Left lung (tissue), 14 donors: ENCODE measurements at places on chromosomes 3 and 15. TPM values are rescaled to one million over a fixed set of nuclear protein-coding genes. Genes with fewer than 3 reads are reported as not detected.
A peak's percentile ranks its signal among the peaks of the same experiment; 100 is the strongest.

DNA sequence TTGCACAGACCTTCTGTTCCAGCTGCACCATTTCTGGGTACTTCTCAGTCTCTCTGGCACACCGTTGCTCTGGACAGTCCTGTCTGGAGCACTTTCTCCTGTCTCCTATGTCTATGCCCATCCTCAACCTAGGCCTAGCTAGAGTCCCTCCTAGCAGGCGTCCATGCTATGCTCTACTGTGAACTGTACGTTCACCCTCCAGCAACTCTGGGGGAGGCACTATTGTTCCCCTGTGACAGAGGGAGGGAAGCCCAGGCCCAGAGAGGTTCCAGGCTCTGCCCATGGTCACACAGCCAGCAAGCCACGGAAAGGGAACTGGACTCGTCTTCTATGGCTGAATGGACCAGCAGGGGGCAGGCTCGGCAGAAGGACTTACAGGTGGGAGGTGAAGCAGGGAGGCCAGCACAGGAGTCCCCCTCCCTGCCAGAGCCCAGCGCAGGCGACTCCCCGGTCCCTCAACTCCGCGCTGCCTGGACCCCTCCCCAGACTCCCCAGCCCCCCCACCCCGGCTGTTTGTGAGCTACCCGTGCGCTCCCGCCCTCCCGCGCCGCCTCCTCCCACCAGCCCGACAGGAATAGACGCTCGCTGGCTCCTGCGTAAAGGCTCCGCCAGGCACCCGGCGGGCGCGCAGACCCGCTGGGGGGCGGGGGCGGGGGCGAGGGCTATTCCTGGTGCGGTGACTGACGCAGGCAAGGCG, 1.7 kb upstream of the LINGO1 start:
- H3K27ac ChIP-seq, result no peak overlapping the region
- H3K27me3 ChIP-seq, result peaks cover 93% of the 10 kb centered on the region
- peaks cover 27% of the 10 kb centered on the region for H3K4me1 ChIP-seq
- no peaks in the 10 kb centered on the region for H3K36me3 ChIP-seq

Gene RTP4
- total RNA-seq, result 3.2 TPM

GRCh38 chr3:39168156-39168780, 14.9 kb upstream of the CSRNP1 start:
- no peak for DNase-seq
- no peak overlapping the region for H3K27ac ChIP-seq
- no peak overlapping the region for H3K4me3 ChIP-seq
- peaks cover 28% of the 10 kb centered on the region for H3K4me1 ChIP-seq
- no peaks in the 10 kb centered on the region for H3K36me3 ChIP-seq

Gene ANKRD63
- total RNA-seq, result not detected

- DNase-seq, result no peak
- H3K27me3 ChIP-seq, result no peaks in the 10 kb centered on the region
These were observed 95.3 kb downstream of the XXYLT1 start for GRCh38 chr3:195175476-195176337.

- no peaks in the 10 kb centered on the region for H3K4me1 ChIP-seq
- H3K27me3 ChIP-seq, result no peaks in the 10 kb centered on the region
- DNase-seq, result no peak
- no peak overlapping the region for H3K4me3 ChIP-seq
These were observed 141.0 kb upstream of the ARHGEF26 start for GRCh38 chr3:153980252-153980590.

- H3K4me1 ChIP-seq, result no peaks in the 10 kb centered on the region
- H3K27ac ChIP-seq, result no peak overlapping the region
- H3K27me3 ChIP-seq, result no peaks in the 10 kb centered on the region
- no peaks in the 10 kb centered on the region for H3K36me3 ChIP-seq
- no peak overlapping the region for H3K4me3 ChIP-seq
These were observed 24.3 kb downstream of the CLDN11 start for GRCh38 chr3:170442947-170443346.

- H3K4me3 ChIP-seq, result no peak overlapping the region
- H3K4me1 ChIP-seq, result no peaks in the 10 kb centered on the region
- no peak overlapping the region for H3K27ac ChIP-seq
- DNase-seq, result no peak
- H3K27me3 ChIP-seq, result no peaks in the 10 kb centered on the region
These were observed 37.4 kb upstream of the GOLGA8B start for GRCh38 chr15:34620814-34621213.

- no peaks in the 10 kb centered on the region for H3K27me3 ChIP-seq
- H3K27ac ChIP-seq, result no peak overlapping the region
- DNase-seq, result no peak
These were observed 50.5 kb downstream of the CD86 start for GRCh38 chr3:122105626-122106025.

GRCh38 chr3:120119846-120120510, 25.7 kb upstream of the GSK3B start:
- H3K36me3 ChIP-seq, result no peaks in the 10 kb centered on the region
- no peak for DNase-seq
- H3K4me1 ChIP-seq, result no peaks in the 10 kb centered on the region
- H3K27me3 ChIP-seq, result no peaks in the 10 kb centered on the region
- H3K27ac ChIP-seq, result no peak overlapping the region
- no peak overlapping the region for H3K4me3 ChIP-seq

- H3K4me3 ChIP-seq, result no peak overlapping the region
- H3K27ac ChIP-seq, result no peak overlapping the region
- no peak for DNase-seq
- H3K27me3 ChIP-seq, result no peaks in the 10 kb centered on the region
These were observed 161.0 kb upstream of the CGNL1 start for GRCh38 chr15:57215326-57215725.

Gene STRC
- 0.29 TPM for total RNA-seq

DNA sequence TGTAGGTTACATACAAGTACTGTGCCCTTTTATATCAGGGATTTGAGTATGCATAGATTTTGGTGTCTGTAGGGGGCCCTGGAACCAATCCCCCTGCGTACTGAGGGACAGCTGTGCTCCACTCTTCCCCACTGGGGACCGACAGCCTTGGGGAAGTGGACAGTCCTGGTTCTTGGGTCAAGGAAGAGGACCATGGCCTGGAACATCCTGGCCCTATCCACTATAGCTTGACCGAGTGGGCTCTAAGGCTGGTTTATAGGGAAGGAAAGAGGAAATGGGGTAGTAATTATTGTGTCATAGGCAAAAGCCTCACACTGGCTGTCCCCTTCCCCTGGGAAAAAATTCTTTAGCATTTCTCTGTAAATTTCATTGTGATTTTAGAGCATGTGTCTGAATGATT, 49.5 kb downstream of the CRTC3 start:
- no peaks in the 10 kb centered on the region for H3K27me3 ChIP-seq
- H3K36me3 ChIP-seq, result no peaks in the 10 kb centered on the region
- H3K4me3 ChIP-seq, result no peak overlapping the region
- DNase-seq, result no peak
- no peak overlapping the region for H3K27ac ChIP-seq

Gene EFCAB12
- total RNA-seq, result 3.5 TPM

DNA sequence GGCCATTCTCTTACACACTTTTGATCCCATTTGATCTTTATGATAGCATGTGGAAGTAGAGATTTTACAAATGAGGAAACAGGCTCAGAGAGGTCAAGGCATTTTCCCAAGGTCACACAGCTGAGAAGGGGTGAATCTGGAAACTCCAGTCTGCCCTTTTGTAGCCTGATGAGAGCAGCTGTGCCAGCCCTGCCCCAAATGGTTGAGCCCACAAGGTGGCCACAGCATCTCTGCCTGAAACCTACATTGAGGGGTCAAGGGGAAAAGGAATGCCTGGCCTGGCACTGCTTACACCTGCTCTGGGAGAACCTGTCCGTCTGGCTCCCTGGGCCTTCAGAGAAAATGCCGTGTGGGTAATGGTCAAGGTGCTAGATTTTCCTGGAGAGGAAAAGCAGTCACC, 200.2 kb upstream of the LINGO1 start:
- H3K4me3 ChIP-seq, result no peak overlapping the region
- DNase-seq, result no peak
- H3K27me3 ChIP-seq, result peaks cover 23% of the 10 kb centered on the region
- no peak overlapping the region for H3K27ac ChIP-seq
- no peaks in the 10 kb centered on the region for H3K36me3 ChIP-seq

Gene AADACL2
- not detected for total RNA-seq

DNA sequence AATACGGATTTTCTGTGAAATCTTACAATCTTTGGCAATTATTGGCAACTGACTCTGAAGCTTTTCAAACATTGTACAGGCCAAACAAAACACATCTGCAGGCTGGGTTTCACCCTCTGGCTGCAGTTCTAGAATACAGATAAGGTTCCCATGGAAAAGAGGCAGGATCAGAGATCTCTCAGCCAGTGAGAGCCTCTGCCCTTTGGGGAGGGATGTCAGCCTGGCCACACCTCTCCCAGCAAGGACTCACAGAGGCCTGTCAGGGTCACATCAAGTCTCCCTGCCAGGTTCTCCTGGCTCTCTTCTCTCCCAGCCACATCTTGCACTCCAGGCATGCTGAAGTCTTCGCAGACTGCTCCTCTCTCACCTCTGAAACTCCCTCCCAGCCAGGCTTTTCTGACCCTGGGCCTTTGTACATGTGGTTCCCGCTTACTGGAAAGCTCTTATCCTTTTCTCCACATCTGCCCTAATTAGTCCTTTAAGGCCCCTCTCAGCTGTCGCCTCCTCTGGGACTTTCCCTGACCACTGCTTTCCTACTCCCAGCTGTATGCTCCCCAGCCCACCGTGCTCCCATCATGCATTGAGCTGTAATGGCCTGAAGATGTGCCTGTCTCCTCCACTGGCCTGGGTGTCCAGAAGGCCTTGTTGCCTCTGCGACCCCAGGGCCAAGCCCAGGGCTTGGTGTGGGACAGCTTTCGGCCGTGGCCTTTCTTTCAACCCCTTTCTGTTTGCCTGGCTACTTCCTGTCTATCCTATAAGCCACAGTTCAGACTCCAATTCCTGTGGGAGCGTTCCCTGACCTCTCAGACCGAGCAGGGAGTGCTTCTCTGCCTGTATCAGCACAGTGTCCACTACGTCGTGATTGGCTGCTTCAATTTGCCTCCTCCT, 4.3 kb downstream of the RBP1 start:
- DNase-seq, result peak; percentile 82
- no peaks in the 10 kb centered on the region for H3K27me3 ChIP-seq
- H3K36me3 ChIP-seq, result no peaks in the 10 kb centered on the region
- peak overlapping the region; percentile 41 for H3K27ac ChIP-seq
- H3K4me1 ChIP-seq, result peaks cover 3% of the 10 kb centered on the region
